ENCODE measurements at places on chromosomes 7 and 10.

- no peak for DNase-seq
Measured at GRCh38 chr10:90939116-90939515, 18.2 kb upstream of the ANKRD1 start.

- no peak for DNase-seq
Measured at GRCh38 chr10:8721650-8722049, 667.2 kb downstream of the GATA3 start.

DNA sequence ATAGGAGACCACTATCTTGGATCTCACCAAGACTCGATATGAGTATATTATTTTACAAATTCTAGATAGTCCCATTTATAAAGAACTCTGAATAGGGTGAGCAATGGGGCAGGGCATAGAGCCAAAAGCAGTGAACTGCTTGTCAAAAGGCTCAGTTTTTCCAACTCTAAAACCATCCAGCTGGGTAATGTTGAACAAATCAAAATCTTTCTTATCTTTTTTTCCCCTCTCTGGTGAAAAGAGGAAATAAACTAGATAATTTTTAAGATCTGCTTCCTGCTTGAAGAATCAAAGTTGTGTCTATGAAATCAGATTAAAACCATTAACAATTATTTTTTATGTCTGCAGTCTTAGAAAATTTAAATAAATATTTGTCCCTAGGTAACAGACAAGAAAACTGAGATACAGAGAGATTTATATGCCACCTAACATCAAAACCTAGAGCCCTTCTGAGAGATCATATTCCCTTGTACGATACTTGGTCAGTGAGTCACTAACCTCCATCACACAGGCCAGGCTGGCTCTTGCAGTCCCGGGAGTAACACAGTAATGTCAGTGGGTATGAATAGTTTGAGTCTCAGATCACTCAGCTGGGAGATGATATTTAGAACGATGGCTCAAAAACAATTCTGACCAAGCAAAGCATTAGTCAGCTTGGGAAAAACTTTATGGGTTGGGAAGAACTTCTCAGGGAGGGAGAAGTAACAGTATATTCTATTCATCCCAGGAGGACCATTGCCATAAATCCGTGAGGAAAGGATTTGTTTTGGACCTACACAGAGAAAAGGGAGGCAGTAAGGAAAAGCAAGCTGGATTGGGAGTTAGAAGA lies 178.8 kb downstream of the REEP3 start:
- no peak for DNase-seq

- DNase-seq, result no peak
Measured at GRCh38 chr7:135467207-135467711, 42.6 kb downstream of the CNOT4 start.

GRCh38 chr10:128173386-128173785 lies 47.2 kb upstream of the MKI67 start:
- no peak for DNase-seq

GRCh38 chr10:89773081-89773480 lies 71.7 kb downstream of the KIF20B start:
- DNase-seq, result no peak

- DNase-seq, result no peak
Measured at GRCh38 chr10:36171953-36172940, 530.2 kb upstream of the FZD8 start.

GRCh38 chr10:76117949-76118348 lies 686.5 kb downstream of the LRMDA start:
- DNase-seq, result no peak

DNA sequence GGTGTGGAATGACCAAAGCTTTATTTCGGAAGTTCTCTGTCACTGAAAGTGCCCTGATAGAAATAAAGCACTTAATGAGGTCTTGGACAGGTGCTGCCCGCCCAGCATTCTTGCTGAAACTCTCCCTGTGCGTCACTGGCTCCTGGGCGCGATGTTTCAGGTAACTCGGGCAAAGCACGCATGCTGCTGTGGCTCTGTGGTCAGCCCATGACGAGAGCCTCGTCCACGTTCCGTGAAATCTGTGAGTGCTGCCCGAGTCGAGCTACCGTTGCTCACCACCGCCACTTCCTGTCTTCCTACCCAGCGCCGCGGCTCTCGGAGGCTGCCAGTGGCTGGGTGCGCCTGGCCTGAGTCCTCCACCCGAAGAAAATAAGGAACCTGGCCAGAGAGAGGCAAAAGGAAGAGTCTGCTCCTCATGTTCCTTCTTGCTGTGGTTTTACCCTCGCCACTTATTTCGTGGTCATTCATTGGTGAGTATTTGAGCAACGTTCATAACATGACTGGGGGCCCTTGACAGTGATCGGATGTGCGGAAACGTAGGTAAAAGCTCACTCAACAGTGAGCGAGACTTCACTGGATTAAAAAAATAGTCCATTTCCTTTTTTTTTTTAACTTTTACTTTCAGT lies 95.5 kb downstream of the MAP3K8 start:
- DNase-seq, result peak; percentile 73

GRCh38 chr7:12303062-12303461 lies 92.0 kb downstream of the TMEM106B start:
- no peak for DNase-seq

GRCh38 chr7:135855846-135856245 lies 107.2 kb upstream of the FAM180A start:
- no peak for DNase-seq

DNA sequence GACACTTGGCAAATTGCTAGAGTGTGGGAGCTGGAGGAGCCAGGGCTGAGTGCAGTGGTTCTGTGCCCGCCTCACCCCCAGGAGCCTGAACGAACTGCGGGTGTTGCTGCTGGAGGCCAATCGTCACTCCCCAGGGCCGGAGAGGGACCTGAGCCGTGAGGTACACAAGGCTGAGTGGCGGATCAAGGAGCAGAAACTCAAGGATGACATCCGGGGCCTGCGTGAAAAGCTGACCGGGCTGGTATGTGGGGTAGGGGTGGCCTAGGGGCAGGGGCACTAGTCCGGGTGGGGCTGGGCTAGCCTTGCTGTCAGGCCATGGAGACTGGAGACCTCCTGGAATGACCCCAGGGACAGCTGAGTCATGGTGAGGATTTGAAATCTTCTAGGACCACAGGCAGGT lies 56.7 kb upstream of the GTF2IRD1 start:
- no peak for DNase-seq

DNA sequence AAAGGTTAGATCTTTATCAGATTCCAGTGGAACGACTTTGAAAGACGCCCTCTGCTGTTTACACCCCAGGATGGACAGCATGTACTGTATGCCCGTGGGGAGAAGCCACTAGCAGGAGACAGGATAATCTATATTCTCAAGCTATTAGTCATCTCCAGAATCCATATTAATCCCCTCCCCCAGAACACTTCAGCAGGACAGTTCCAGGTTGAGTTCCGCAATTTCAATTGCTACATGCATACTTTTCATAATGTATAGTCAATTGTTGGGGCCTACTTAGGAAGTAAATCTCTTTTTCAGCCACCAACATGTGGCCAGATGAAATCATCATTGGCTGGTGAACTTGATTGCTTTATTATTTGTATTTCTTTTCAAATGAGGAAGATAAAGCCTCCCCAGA lies 313.1 kb upstream of the SMIM30 start:
- DNase-seq, result no peak

DNA sequence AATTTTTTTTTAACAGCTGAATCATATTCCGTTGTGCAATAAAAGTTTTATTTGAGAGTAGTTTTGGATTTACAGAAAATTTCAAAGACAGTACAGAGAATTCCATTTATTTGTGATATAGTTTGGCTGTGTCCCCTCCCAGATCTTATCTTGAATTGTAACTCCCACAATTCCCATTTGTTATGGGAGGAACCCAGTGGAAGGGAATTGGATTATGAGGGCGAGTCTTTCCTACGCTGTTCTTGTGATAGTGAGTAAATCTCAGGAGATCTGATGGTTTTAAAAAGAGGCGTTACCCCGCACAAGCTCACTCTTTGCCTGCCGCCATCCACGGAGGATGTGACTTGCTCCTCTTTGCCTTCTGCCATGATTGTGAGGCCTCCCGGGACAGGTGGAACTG lies 228.0 kb upstream of the MAGI2 start:
- DNase-seq, result no peak

DNA sequence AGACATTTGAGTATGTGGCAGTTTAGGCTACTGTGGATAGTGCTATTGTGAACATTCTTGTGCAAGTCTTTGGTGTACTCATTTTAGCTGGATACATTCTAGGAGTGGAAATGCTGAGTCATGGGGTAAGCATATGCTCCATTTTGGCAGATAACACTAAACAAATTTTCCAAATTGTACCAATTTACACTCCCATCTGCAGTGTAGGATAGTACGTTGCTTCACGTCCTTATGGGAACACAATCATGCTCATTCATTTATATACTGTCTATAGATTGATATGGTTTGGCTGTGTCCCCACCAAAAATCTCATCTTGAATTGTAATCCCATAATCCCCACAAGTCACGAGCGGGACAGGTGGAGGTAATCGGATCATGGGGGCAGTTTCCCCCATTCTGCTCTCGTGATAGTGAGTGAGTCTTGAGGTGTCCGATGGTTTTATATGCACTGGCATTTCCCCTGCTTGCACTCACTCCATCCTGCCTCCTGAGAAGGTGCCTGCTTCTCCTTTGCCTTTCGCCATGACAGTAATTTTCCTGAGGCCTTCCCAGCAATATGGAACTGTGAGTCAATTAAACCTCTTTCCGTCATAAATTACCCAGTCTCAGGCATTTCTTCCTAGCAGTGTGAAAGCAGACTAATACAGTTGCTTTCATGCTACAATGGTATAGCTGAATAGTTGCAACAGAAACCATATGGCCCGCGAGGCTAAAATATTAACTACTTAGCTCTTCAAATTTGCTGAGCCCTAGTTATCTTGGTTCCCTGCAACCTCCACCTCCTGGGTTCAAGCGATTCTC lies 25.6 kb downstream of the RNF216 start:
- peak; percentile 75 for DNase-seq

GRCh38 chr10:43138757-43139241 lies 554 bp downstream of the CSGALNACT2 start:
- DNase-seq, result peak; percentile 71

- DNase-seq, result no peak
Measured at GRCh38 chr10:83229991-83230390, 909.3 kb upstream of the GHITM start.

GRCh38 chr7:114818501-114818900 lies 103.4 kb upstream of the MDFIC start:
- DNase-seq, result no peak

- peak; percentile 29 for DNase-seq
Measured at GRCh38 chr10:18418541-18419215, 232.7 kb downstream of the NSUN6 start.

GRCh38 chr10:33395201-33395600 lies 60.7 kb upstream of the NRP1 start:
- DNase-seq, result no peak

DNA sequence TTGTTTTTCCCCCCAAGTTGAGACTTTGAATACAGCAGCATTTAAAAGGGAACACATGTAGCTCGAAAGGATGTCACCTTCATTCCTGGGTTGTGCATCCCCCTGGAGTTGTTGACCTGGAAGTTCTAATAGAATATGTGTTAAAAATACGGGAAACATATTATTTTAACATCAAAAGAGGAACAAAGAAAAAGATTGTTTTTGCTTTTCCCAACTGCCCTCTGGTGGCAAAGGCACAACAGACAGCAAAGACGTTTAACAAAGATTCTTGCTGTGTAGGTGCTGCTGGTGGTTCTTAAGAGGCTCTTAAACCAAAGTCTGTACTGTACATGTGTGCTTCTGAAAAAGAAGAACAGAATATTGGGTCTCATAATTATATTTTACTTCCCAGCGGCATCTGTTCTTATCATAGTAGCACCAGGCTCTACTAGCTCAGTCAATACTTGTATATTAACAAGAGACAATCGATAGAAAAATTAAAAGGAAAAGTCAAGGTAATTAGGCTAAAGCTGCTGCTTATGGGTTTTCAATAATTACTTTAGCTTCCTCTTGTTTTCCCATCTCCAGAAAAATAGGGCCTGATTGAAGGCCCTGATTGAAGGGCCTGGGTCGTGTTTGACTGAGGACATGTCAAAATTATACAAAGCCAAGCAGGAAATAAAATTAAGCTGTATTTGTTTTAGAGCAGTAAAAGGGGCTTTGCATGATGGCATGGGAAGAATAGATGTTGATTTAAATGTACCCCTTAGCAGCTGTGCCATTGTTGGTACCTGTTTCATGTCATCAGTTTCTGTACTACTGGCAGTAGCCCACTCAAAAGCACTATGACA lies 384.2 kb upstream of the LRGUK start:
- peak; percentile 19 for DNase-seq

- no peak for DNase-seq
Measured at GRCh38 chr7:51300762-51301674, 15.6 kb downstream of the COBL start.

DNA sequence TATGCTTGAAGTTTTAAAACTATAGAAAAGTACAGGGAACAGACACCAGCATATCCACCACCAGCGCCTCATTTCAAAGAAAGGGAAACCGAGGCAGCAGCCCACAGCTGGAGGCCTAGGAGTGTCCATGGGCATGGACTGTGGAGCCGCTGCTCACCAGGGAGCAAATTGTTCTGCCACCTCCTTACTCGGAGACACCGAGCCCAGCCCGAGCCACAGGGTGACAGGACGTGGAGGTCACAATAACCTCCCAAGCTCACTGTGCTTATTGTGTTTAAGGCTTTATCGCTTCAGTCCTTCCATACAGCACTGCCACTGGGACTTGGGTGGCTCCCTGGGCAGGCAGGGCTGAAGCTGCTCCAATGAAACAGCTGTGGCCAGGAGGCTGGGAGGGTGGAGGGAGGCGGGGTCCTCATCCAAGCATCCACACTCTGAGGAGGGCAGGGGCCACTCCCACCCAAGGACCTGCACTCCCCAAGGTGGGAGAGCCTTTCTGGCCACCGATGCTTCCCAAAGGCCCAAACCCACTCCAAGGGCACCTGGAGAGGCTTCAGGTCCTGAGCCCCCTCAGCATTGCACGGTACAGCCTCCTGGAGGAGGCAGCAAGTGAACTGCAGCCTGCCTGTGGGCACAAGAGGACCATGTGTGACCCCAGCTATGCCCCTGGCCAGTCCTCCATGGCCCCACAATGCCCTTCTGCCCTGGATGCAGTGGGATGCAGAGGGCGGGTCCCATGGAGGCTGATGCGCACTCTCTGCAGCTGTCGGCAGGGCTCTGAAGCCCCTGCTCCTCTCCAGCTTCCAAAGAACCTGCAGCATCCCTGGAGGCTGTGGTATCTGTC lies 38.7 kb upstream of the RET start:
- no peak for DNase-seq

DNA sequence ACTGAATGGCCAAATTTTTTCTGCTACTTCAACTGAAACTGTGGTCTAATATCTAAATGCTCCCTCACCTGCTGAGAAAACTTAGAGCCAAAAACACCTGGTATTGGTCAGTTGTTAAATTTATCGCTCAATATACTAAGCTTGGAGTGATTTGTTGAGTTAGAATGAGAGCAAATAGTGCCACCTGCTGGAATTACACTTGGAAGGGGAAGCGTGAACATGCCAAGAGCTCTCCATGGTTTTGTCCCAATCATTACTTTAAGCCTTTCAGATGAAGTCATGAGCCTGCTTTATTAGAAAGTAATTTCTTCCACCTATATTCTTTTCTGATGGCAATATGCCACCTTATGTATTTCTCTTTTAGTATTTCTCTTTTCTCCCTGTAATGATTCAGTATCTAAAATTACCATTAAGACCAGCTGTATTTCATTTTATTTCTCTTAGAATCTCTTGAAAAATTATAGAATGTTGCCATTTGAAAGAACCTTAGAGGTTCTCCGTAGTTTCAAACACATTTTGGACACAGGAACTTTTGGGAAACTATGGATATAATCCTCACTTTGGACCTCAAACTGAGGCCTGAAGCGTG lies 447.8 kb upstream of the C7orf33 start:
- DNase-seq, result peak; percentile 55
